ENCODE measurements at places on chromosomes 5 and 9.

DNA sequence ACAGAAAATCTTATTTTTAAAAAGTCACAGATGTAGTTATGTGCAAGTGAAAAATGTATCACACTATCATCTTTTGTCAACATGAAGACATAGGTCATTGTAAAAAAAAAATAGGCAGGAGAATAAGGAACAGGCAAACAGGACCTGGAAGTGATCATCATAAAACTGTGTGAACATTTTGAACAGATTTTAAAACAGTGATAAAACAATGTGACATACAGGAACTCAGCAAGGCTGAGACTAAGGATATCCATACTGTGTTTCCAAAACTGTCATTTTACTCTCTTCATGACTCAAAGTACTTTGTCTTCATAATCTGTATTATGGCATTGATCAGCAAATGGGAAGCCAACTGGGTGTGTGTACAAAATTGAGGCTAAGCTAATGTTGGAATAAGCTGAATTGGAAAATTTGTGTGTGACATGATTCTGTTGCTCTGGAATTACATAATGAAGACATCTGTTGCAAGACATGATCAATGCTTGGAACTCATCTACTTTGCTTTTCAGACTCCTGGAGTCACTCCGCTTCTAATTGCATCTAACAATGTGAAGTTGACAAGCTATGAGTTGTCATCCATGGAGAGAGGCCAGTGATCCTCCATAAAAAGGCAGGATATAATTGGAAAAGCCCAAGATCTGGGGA lies 978.7 kb upstream of the NUDT12 start:
- DNase-seq, result no peak

- no peak for DNase-seq
These were observed 144.5 kb downstream of the SEC61B start for GRCh38 chr9:99366621-99367020.

DNA sequence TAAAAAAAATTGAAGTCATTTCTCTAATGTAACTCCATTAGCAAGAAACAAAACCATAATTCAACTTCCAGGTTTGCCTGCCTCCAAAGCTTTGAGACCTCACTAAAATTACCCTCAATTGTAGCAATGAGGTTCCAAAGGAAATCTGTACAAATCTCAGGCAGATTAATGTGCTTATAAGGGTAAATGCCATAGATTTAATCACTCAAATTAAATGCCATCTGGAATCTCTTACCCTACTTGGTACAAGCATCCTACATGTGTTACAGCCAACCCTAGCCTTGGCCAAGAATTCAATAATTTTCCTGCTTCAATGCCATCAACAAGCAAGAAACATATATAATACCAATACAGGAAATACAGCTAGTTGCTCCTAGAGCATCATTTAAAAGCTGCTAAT lies 452.8 kb downstream of the RAB3C start:
- no peak for DNase-seq

DNA sequence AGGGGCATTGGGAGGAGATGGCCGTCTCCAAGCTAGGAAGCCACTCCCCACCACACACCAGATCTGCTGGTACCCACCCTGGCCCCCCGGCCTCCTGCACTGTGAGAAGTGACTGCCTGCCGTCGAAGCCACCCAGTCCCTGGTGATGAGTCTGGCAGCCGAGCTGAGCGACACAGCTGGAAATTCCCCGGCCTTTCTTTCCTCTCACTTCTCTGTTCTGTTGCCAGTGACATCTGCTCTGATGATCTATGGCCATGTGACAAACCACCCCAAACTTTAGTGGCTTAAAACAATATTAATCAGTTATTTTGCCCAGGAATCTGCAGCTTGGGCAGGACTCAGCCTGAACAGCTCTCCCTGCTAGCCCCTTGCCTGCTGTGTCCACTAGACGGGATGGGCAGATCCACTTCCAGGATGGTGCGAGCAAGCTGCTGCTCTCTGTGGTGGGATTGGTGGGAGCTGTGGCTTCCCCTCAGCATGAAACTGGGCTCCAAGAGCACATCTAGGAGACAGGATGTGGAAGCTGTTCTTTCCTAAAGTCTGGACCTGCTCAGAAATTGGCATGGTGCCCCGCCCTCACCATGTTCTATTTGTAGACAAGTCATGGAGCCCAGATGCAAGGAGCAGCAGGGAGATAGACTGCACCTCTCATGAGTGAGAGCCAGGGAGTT lies 211.2 kb downstream of the GADD45G start:
- no peak for DNase-seq

GRCh38 chr5:7242118-7242710 lies 153.7 kb upstream of the ADCY2 start:
- DNase-seq, result no peak

Data from esophagus squamous epithelium (tissue), 5 donors.